ENCODE measurements at places on chromosomes 13 and 19. TPM values are rescaled to one million over a fixed set of nuclear protein-coding genes. Genes with fewer than 3 reads are reported as not detected.

DNA sequence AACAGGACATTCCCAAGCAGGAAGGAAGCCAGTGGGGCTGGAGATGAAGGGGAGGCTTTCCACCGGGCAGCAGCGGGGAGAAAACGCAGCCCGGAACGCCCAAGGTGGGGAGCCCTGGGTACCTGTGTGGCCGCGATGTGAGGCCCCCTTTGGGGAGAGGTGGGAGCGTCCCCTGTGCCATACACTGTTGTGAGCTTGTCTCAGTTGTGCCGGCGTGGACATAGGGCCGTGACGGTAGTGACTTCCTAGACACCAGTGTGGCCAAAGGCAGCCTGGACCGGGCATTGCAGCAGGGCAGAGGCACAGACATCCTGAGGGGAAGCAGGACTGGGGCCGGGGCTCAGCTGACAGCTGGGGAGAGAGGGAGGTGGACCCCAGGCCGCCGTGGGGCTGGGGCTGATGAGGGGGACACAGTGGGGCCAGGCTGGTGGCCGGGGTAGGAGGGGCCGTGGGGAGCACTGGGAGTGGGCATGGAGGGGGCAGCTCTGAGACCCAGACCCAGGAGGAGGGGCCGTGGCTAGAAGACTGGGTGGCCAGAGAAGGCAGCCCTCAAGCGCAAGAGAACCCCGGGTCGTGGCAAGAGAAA, 38.5 kb upstream of the TFDP1 start:
- no peak overlapping the region for H3K27ac ChIP-seq
- peak overlapping the region; percentile 27 for H3K4me3 ChIP-seq
- H3K27me3 ChIP-seq: peaks cover 6% of the 10 kb centered on the region
- H3K36me3 ChIP-seq: peaks cover 6% of the 10 kb centered on the region

DNA sequence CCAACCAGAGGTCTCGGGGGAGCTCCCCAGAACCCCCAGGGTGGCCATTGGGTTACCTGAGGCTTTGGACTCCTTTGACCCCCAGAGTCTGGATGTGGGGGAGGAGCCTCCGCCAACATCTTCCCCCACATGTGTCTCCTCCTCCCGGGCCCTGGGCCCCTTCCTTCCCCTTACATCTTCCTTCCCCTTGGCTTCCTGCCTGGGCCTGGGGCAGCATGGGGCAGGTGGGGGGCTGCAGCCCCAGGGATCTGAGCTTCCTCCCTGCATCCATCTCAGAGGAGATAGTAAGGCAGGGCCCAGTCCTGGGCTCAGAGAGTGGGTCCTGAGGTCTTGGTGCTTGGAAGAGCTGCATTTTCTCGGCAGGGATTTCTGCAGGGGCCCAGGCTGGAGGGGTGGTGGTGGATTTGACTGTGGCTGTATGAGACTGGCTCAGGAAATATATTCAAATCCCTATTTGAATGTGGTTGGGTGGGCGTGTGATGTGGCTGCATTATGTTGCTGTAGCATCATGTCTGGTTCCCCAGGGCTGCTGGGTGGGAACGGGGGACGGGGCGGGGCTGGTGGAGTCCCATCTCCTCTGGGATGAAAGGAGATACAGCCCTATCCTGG, 919 bp downstream of the VAV1 start:
- H3K27me3 ChIP-seq: no peaks in the 10 kb centered on the region
- H3K36me3 ChIP-seq: no peaks in the 10 kb centered on the region
- H3K4me3 ChIP-seq: no peak overlapping the region
- no peaks in the 10 kb centered on the region for H3K4me1 ChIP-seq
- DNase-seq: no peak
- H3K27ac ChIP-seq: no peak overlapping the region

GRCh38 chr19:42443944-42444398, 1.2 kb upstream of the CXCL17 start:
- peak; percentile 29 for DNase-seq
- H3K4me3 ChIP-seq: no peak overlapping the region
- H3K4me1 ChIP-seq: peaks cover 10% of the 10 kb centered on the region
- H3K27me3 ChIP-seq: no peaks in the 10 kb centered on the region
- no peaks in the 10 kb centered on the region for H3K36me3 ChIP-seq

Gene VN1R2
- not detected for total RNA-seq

DNA sequence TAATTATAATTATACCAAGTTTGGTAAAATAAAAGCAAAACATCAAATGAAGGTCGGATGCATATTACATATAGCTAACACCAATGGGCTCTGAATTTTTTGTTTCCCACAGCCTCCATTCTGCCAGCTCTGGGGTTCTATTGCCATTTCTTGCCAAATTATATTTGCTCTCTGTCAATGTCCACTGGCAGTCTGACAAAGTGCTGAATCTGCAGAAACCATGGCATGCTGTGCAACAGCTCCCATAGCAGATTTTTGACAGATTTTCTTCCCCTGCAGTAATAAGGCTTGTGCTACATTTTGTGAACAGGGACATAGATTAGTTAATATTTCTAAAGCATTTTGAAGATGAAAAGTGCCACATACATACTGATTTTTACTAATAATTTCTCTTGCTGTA, 1102.1 kb downstream of the DIAPH3 start:
- H3K4me3 ChIP-seq: no peak overlapping the region
- no peaks in the 10 kb centered on the region for H3K4me1 ChIP-seq
- H3K27me3 ChIP-seq: no peaks in the 10 kb centered on the region
- no peaks in the 10 kb centered on the region for H3K36me3 ChIP-seq
- no peak overlapping the region for H3K27ac ChIP-seq

- H3K27ac ChIP-seq: no peak overlapping the region
- H3K4me1 ChIP-seq: peaks cover 13% of the 10 kb centered on the region
- H3K27me3 ChIP-seq: no peaks in the 10 kb centered on the region
- no peak overlapping the region for H3K4me3 ChIP-seq
- no peaks in the 10 kb centered on the region for H3K36me3 ChIP-seq
These were observed 106.8 kb downstream of the LACC1 start for GRCh38 chr13:43986421-43986981.

DNA sequence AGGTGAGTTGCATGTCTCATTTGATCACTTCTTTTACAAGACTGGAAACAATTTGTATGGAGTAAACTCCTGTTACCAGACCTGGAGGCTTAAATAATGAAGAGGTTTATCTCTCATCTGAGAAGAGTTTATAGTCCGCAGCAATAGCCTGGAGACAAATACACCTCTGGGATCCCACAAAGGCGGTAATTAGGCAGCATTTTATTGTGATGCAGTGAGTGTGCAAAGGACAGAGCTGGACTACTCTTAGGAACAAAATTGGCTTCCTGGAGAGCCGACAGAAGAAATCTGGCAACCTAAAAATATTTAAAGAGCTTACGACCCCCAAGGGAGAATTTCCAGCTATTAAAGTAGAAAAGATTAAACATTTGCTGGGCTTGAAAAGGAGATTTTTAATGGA, 11.8 kb upstream of the KATNAL1 start:
- no peaks in the 10 kb centered on the region for H3K36me3 ChIP-seq
- no peak overlapping the region for H3K27ac ChIP-seq
- DNase-seq: no peak
- no peaks in the 10 kb centered on the region for H3K27me3 ChIP-seq

GRCh38 chr19:7654401-7654800, 14.4 kb upstream of the RETN start:
- H3K36me3 ChIP-seq: no peaks in the 10 kb centered on the region
- no peak overlapping the region for H3K4me3 ChIP-seq
- H3K4me1 ChIP-seq: peaks cover 4% of the 10 kb centered on the region
- no peak overlapping the region for H3K27ac ChIP-seq

Gene SIGLEC7
- total RNA-seq: 13.4 TPM

Gene THAP8
- total RNA-seq: 4.1 TPM

DNA sequence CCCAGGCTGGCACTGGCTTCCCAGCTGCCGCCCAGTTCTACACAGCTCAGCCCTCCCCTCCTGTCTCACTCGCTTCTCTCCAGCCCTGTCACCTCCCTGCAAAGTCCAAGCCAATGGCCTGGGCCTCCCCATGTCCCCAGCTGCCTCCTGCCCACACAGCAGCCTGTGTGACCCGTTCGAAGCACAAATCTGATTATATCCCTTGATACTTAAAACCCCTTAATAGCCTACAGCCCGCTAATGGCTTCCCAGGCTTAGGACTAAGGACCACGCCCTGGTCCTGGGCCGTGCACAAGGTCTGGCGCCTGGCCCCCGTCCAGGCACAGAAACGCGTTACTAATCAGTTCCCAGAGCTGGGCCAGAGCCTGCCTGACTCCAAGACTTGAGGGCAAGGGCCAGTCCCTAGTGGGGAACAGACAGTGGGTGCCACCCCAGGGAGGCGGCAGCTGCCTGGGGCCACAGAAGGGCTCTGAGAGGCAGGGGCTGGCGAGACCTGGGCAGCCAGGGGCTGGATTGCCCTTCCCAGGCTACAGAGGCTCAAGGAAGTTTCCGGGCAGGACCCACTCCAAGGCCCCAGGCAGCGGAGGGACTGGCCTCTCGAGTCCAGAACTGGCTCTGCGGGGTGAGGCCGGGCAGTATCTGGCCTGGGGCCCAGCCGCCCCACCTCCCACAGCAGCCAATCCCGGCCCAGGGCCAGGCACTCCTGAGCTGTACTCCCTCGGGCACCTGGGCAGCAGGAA, 10.4 kb downstream of the XAB2 start:
- H3K27me3 ChIP-seq: no peaks in the 10 kb centered on the region
- no peak overlapping the region for H3K27ac ChIP-seq
- DNase-seq: no peak

GRCh38 chr13:43074824-43075510, 51.6 kb downstream of the DNAJC15 start:
- no peak overlapping the region for H3K27ac ChIP-seq
- peaks cover 14% of the 10 kb centered on the region for H3K4me1 ChIP-seq
- H3K4me3 ChIP-seq: no peak overlapping the region
- H3K27me3 ChIP-seq: no peaks in the 10 kb centered on the region
- no peak for DNase-seq
- H3K36me3 ChIP-seq: no peaks in the 10 kb centered on the region

GRCh38 chr19:17788632-17789031, 6.3 kb upstream of the B3GNT3 start:
- DNase-seq: no peak
- no peaks in the 10 kb centered on the region for H3K36me3 ChIP-seq
- no peaks in the 10 kb centered on the region for H3K27me3 ChIP-seq
- no peaks in the 10 kb centered on the region for H3K4me1 ChIP-seq

Gene LSM7
- total RNA-seq: 54.9 TPM

GRCh38 chr19:28428663-28429348, 784.1 kb downstream of the UQCRFS1 start:
- H3K27me3 ChIP-seq: peaks cover 2% of the 10 kb centered on the region
- no peak for DNase-seq
- no peak overlapping the region for H3K4me3 ChIP-seq
- no peaks in the 10 kb centered on the region for H3K36me3 ChIP-seq

- peaks cover 29% of the 10 kb centered on the region for H3K4me1 ChIP-seq
- peak within 1 kb of the TSS; percentile 6 for H3K27ac ChIP-seq
- no peaks in the 10 kb centered on the region for H3K36me3 ChIP-seq
- H3K27me3 ChIP-seq: no peaks in the 10 kb centered on the region
- no peak for DNase-seq
- no peak within 1 kb of the TSS for H3K4me3 ChIP-seq
These were observed at the start of gene RNF113B for GRCh38 chr13:98176777-98177608. Gene RNF113B, minus strand, starts transcription at chr13:98177269. Its CDS starts 33 bp downstream, at chr13:98177236.

Gene CRB3
- total RNA-seq: 55.1 TPM
